ENCODE measurements at places on chromosomes 12 and 14.

GRCh38 chr12:68867606-68868005 lies 59.6 kb downstream of the MDM2 start:
- DNase-seq, result no peak

- DNase-seq, result no peak
Observed at GRCh38 chr14:72736308-72736707, 157.6 kb downstream of the DPF3 start.

DNA sequence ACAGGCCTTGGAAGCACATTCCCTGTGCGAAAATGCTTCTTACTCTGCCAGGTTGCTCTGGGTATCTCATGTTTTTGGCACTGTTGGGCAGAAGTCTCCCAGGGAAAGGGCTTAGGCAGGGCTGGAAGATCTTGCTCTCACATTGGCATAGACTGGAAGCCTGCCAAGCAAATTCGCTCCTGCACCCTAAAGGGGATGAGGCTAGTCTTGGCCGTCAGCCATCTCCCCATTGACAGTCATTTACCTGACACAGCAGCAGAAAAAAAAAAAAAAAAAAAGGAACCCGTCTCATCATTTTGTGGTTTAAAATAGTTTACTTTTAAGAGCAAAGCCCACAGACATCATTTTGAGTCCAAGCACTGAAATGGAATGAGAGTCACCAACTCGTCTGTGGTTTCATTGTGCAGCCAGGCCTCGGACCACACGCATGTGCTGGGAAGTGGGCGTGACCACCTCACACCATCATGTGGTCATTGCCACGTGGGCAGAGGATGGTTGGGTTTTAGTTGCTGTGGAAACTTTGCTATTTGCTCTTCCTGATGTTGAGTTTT lies 84.8 kb downstream of the NRXN3 start:
- DNase-seq, result peak; percentile 97

GRCh38 chr12:62983594-62983993 lies 48.6 kb upstream of the PPM1H start:
- DNase-seq, result no peak

GRCh38 chr12:107130830-107131611 lies 37.7 kb upstream of the CRY1 start:
- DNase-seq, result peak; percentile 68

DNA sequence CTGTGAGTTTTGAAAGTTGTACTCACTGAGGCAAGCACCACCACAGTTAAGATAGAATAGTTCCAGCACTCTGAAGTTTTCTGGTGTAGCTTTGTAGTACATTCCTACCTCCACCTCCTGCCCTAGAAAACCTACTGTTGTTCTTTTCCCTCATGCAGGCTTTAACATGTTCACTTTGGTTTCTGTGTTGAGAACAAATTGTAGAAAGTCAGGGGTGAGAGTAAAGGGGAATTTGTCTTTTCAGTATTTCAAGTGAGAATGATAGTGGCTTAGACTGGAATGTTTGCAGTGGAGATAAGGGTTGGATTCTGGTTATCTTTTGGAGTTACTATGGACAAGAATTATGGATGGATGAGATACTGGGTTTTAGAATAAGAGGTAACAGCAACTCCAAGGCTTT lies 67.2 kb downstream of the AEBP2 start:
- no peak for DNase-seq

- no peak for DNase-seq
Observed at GRCh38 chr12:31783996-31784645, 55.3 kb upstream of the AMN1 start.

GRCh38 chr14:90545382-90545781 lies 148.6 kb downstream of the CALM1 start:
- no peak for DNase-seq

DNA sequence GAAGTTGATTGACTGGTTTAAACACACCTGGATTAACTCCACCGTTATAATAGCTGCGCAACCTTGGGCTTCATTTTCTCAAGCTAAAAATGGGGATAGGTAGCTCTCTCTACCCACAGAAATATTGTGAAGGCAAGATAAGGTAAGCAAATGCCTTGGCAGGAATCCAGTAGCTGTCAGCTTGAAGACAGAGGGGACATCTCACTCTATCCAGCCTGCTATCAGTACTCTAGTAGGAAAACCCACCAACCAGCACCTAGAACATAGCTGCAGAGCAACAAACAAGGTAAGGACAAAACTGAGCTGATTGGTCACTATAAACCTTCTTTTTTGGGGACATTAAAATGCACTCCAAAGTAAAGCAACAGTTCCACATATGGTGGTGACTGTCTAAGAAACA lies 7.7 kb downstream of the CSRP2 start:
- DNase-seq, result no peak

- no peak for DNase-seq
Observed at GRCh38 chr14:104552738-104553125, 26.8 kb upstream of the C14orf180 start.

DNA sequence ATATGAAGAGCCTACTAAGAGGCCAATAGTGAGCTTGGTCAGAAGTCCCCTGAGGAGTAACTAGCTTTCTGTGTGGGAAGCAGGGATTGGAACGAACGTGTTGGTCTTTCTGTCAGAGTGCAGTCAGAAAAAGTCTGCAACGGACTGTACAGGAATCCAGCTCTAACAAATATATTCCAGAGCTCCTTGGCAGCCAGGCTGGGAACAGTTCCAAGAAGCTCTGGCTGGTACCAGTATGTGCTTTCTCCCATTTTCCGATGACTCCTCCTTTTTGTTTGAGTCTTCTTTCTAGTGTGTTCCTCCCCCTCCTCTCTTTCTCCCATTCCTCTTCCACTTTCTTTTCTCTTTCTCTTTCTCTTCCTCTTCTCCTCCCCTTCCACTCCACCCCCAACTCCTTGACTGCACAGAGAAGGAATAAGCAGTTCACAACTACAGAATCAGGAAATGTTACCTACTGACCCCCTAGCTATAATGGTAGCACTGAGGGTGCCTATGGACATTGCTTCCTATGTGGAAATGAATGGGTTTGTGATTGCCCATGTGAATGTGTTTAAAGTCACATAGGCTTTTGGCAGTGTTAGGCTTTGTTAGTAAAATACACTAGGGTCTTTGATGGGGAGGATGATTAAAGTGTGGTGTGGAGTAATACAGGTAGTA lies 59.9 kb downstream of the TTLL5 start:
- DNase-seq, result no peak

GRCh38 chr12:100737168-100737567 lies 57.4 kb upstream of the ANO4 start:
- no peak for DNase-seq

DNA sequence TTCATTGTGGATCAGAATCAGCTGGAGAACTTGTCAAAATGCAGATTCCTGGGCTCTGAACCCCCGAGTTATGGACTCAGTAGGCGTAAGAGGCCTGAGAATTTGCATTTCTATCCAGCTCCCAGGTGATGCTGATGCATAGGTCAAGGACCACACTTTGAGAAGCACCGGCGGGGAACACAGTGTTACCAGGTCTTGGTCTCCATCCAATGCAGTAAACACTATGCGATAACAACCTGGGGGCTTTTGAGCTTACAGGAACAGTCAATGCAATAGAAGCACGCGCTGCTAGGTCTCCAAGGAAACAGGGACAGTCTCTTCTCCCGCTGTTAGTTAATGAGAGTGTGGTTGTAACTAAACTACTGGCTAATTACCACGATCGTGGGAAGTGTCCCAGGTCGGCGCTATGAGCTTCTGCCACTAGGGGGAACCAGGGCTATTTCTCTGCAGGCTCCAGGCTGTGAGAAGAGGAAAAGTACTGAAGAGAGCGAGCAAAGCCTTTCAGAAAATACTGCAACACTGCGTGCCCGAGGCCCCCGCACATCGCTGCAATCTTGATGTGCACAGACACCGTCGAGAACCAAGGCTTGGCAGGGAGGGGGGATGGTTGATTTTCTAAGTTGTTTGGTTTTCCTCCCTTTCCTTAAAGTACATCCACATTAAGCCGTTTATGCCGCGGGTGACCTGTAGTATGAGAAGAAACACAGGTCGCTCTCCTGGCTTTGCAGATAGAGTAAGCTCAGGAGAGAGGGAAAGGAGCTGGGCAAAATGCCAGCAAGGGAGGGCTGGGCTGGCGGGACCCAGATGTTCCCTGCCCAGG lies 52.0 kb upstream of the KCNA1 start:
- DNase-seq, result peak; percentile 78

GRCh38 chr12:104654665-104655609 lies 198.2 kb downstream of the CHST11 start:
- DNase-seq, result no peak

- no peak for DNase-seq
Observed at GRCh38 chr14:105748204-105748578, 221.8 kb downstream of the TMEM121 start.

GRCh38 chr12:25728056-25728595 lies 175.0 kb upstream of the LMNTD1 start:
- no peak for DNase-seq

DNA sequence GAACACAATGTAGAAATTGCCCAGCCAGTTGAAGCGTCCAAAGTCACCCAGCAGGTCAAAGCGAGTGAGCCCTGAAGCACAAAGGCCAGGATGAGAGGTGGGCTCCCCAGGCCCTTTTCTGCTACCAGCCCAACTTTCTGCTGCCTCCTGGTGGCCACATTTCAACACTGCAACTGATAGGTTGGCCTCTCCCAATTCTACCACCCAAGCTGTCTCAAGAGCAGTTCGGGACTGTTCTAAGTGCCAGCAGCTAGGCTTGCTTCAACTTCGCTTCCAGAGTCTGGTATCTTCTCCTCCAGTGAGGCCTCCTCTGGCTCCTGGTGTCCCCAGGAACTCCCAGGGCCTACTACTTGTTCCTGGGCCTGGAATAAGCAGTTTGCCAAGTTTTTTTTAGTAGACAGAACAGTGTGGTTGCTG lies 3.4 kb upstream of the DHH start:
- no peak for DNase-seq

DNA sequence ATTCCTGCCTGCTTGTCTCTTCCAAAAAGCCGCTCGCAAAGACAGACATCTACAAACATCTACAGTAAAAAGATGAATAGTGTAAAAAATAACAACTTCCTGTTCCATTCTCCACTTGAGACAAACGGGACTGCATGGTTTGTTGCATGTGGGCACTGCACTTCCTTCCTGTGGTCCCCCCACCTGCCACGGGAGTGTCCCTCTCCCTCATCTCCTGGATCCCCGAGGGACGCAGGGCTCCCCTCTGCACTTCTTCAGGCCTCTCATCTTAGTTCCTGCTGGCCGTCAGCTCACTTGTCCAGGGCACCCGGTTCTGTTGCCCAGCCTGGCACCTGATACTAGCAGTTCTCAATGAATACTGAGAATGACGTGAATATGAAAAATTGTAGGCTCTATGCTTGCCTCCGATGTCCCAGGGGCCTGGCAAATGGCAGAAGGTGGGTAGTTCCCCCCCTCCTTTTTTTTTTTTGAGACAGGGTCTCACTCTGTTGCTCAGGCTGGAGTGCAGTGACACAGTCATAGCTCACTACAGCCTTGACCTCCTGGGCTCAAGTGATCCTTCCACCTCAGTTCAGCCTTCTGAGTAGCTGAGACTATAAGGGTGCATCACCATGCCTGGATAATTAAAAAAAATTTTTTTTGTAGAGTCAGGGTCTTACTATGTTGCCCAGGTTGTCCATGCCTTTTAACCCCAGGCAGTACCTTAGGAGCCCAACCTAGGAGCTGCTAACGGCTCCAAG lies 3.5 kb upstream of the KLC1 start:
- no peak for DNase-seq

DNA sequence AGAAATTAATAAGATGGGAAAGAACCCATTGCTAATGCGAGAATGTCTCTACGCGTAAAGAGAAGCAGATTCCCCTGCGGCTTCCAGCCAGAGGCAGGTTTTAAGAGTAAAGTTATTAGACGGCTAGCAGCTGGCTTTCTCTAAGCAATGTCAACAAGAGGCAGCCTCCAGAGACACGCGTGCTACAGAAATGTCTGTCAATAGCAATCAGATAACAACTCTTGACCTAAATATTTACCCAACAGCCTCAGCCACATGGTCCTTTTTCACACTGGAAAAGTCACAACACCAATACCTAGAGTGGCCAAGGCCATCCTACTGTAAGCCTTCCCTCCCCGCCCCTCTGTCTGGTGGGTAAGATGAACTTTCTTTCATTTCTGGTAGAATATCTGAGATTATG lies 146.0 kb upstream of the SFSWAP start:
- DNase-seq, result no peak

GRCh38 chr12:27285403-27285802 lies 41.3 kb downstream of the STK38L start:
- no peak for DNase-seq

GRCh38 chr12:29455087-29455486 lies 42.4 kb downstream of the OVCH1 start:
- DNase-seq, result no peak

DNA sequence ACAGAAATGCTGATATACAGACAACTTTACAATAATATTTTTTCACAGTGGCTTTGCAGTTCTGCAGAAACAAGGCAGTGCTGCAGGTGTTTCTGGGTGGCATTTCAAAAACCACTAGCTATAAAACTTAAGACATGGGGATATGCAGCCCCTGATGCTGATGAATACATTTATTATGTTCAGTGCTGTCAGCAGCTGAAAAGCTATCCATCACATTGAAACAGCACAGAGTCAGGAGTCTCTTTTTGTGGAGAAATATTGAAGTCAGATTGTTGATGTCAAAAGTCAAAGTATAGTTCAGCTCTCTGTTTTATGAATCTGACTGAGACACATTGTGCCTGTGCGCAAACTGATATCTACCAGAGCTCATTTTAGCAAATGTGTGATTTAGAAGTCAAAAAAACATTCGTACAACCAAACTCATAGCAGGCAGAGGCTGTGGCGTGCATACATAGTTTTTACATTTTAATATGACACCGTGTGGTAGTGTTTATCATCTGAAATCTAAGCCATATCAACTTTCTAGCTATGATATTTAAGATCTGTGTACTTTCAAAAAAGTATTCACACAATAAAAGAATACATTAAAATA lies 467.6 kb downstream of the PRKD1 start:
- DNase-seq, result no peak

- DNase-seq, result no peak
Observed at GRCh38 chr14:35847636-35848035, 21.5 kb downstream of the BRMS1L start.

DNA sequence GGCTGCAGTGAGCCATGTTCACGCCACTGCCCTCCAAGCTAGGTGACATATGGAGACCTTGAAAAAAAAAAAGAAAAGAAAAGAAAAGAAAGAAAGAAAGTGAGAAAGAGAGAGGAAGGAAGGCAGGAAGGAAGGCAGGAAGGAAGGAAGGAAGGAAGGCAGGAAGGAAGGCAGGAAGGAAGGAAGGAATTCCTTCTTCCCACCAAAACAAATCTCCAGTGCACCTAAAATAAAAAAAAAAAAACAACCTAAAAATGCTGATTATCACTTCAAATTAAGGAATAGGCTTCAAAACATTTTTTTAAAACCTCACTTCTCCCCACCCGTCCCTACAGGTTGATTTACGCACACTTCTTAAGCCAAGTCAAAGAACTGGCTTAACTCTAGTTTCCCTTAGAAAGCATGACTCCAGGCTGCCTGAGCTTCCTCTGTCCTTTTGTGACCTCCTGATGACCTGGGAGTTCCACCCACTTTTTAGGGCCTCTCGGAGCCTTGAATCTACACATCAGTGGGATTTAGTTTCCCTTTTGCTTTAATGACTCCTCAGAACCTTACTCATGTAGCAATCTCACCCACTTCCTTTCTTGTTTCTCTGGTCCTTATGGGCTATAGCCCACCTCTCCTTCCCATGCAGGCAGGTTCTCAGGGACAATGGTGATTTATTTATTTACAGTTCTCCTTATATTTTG lies 18.6 kb downstream of the DUSP6 start:
- DNase-seq, result no peak

GRCh38 chr14:92973261-92973797 lies 50.4 kb downstream of the CHGA start:
- no peak for DNase-seq
